ENCODE measurements at places on chromosomes 1 and 21.

DNA sequence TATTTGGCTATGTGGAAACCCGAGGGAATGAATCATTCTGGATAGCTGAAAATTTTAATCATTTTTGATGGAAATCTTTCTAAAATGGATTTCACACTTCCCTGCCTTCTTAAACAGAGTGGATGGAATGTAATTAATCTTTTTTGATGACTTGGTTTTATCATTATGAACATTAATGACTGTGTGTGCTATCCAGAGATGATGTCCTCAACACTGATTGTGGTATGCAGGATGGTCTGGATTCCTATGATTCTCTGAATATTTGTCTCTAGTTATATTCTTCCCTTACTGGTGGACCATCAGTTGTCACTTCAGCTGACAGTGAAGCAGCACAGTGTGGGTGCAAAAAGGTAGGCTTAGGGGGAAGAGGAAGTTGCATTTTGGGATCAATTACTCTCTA is 513.5 kb downstream of the LMO4 start:
- DNase-seq = no peak

DNA sequence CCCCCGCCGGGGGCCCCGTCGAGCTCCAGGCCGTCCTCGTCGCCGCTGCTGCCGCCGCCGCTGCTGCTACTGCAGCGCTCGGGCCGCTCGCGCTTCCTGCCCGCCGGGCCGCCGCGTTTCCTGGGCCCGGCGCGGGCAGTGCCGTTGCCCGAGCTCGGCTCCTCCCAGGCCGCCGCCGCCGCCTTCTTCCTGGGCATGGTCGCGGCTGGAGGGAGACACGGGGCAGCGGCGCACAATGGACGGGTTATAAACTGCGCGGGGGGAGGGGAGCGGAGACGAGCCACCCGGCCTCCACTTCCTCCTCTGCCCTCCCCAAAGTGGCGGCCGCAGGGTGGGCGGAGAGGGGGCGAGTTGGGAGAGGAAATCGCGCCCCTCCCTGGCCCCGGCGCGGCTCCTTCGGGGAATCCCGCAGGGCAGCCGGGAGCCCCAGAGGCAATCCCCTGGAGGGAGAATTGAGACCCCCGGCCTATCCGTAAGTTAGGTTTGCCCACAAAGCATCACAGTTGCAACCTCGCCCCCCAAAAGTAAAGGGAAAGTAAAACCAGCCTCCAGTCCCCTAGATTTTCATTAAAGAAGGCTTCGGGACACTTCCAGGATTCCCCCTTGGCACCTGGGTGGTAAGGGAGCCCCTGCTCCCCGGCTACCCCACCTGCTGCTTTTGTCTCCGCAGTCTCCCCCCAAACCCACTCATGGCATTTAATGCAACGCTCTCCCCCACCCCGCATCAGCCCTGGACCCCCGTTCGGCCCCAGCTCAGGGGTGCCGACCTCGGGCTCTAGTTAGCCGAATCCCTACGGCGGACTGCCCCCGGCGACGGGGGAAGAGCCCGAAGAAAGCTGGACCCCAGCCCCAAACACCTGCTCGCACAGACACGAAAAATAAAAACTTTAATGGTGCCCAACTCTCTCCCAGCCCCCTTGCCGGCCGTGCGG is 893 bp downstream of the RCC2 start:
- peak; percentile 43 for DNase-seq

- DNase-seq = no peak
Measured at GRCh38 chr1:243842978-243843511, 7.0 kb downstream of the AKT3 start.

- DNase-seq = no peak
Measured at GRCh38 chr1:7784492-7785071, 491 bp downstream of the PER3 start.

DNA sequence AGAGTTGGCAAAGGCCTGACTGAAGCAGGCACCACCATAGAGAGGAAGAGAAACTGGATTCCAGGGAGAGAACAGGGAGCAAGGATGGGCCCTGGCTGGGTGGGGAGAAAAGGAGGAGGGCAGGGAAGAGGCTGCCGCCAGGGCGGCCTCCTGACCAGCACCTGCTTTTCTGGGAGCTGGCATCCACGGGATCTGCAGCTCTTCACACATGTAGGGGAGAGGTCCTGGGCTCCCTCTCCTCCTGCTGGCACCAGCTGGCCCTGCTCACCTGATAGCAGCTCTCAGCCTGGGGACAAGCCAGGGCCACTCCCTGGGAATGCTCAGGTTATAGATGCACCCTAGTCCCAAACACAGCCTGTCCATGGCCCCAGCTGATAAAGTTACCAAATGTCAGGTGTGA is 39.9 kb downstream of the TEX35 start:
- no peak for DNase-seq

DNA sequence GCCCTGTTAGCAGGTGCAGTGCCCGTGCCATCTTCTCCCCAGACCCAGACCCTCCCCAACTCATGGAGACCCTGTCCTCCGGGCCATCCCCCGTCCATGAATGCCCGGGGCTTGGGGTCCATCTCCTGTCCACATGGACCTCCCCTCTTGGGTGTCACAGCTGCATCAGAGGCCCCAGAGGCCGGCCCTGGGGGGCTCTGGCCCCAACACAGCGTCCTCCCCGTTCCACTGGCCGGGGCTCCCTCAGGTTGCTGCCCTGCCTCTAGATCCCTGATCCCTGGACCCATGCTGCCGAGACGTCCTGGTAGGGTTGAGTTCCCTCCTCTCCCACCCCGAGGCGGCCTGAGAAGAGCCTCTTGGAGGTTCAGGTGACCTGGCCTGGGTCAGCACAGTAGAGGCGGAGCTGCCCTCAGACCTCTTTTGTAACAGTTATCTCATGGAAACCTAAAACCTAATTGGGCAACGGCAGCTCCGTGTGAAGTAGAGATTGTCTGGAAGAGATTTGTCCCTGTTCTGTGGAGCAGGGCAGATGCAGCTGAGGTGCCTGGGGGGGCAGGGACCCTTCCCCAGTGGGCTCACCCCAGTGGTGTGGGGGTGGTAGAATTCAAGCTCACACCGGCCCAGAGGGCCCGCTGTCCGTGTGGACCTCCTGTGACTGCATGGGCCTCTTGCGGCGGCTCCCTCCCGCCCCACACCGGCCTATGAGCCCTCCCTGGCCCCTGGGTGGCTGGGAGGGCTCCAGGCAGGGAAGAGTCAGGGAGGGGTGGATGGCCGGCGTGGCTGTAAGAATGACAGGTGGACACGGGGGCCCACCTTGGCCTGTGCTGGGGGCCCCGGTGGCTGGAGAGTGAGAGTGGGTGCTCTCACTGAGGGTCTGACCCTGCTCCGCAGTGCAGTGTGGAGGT is 56.1 kb downstream of the SKI start:
- no peak for DNase-seq

- no peak for DNase-seq
Measured at GRCh38 chr1:77925956-77926355, 37.5 kb downstream of the NEXN start.

- no peak for DNase-seq
Measured at GRCh38 chr1:7407544-7407895, 363.6 kb upstream of the VAMP3 start.

DNA sequence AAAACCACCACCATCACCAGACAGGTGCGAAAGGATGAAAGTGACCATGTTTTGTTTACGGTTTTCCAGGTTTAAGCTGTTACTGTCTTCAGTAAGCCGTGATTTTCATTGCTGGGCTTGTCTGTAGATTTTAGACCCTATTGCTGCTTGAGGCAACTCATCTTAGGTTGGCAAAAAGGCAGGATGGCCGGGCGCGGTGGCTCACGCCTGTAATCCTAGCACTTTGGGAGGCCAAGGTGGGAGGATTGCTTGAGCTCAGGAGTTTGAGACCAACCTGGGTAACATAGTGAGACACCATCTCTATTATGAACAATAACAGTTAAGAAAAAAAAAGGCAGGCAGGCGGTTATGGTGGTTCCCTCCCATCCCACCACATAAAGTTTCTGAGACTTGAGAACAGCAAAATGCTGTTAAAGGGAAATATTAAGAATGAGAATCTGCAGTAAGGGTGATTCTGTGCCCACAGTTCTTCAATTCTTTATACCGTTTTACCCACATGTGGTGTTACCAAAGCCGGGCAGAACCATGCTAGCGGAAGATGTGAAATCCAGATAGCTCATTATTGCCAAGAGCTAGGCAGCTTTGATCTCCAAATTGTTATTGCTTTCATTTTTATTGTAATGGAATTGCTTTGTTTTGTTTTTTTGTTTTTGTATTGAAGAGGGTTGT is 34.5 kb upstream of the TDRD10 start:
- no peak for DNase-seq

DNA sequence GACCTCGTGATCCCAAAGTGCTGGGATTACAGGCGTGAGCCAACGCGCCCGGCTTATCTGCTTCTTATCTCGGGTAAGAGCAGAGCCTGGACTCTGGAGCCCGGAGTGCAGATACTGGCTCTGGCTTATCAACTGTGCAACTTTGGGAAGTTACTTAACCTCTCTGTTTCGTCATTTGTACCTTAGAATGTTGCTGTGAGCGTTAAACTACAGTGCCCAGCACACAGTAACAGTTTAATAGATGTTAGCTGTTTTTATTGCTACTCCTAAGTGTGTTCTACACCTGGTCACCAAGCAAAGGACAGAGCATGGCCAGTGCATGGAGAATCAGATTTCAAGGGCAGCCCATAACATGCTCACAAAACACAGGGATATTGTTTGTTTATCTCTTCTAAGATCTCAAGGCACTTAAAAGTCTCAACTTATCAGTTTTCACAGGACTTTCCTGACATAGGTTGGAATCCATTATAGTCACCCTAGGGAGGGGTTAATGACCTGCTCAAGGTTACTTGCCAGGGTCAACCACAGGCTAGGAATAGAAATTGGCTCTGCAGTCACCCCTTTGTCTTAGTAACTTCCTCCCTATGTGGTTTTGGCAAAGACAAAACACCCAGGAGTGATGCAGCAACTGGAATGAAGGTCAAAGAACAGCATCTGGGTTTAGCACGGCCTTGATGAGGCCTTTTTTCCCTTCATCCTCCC is 22.5 kb upstream of the SRP9 start:
- DNase-seq = no peak

GRCh38 chr21:41216486-41216885 is 48.5 kb downstream of the BACE2 start:
- no peak for DNase-seq

- no peak for DNase-seq
Measured at GRCh38 chr1:217907504-217907903, 276.4 kb downstream of the SPATA17 start.

GRCh38 chr1:200885623-200886402 is 8.9 kb upstream of the INAVA start:
- DNase-seq = no peak

GRCh38 chr1:235450433-235450832 is 53.8 kb downstream of the B3GALNT2 start:
- no peak for DNase-seq

GRCh38 chr1:53578358-53578757 is 119.2 kb downstream of the DMRTB1 start:
- no peak for DNase-seq

GRCh38 chr1:187033693-187034390 is 205.1 kb downstream of the PLA2G4A start:
- no peak for DNase-seq

DNA sequence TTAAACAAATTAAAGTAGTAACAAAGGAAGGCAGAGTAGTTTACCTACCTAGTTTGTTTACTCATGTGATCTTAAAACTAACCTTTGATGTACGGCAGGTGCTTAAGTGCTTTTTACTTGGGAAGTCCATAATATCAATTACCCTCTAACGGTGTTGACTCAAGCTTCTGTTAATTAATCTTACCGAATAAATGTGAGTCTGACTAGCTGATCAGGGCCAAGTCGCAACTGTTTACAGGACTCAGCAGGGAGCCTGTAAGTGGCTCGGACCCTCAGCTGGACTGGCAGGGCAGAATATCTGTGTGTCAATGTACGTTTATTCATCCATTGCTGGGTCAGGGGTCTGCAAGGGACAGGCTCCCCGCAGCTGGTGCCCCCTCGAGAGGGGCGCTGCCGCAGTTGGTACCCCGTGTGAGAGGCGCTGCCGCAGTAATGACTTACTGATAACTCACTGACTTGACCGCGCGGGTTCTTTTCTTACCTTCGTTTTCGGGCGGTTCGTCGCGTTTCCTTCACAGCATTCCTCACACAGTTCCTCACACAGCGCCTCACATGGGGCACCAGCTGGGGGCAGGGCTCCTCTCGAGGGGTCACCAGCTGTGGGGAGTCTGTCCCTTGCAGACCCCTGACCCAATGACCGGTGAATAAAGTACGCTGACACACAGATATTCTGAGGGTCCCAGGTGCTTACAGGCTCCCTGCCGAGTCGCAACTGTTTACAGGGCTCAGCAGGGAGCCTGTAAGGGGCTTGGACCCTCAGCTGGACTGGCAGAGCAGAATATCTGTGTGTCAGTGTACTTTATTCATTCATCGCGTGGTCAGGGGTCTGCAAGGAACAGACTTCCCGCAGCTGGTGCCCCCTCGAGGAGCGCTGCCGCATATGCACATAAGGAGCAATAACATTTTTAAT is 3.0 kb downstream of the FMO1 start:
- DNase-seq = no peak

DNA sequence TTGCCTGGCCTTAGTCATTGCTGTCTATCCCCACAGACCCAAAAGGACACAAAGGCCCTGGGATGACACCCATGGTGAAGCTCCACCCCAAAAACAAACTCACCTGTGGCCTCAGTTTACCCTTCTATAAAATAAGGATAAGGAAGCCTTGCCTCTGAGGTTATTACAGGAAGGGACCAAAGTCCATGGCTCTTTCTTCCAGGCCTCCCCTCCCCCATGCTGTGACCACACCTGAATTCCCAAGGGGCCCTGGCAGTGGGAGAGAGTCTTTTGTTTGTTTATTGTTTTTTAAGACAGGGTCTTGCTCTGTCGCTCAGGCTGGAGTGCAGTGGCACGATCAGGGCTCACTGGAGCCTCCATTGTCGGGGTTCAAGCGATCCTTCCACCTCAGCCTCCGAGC is 10.5 kb upstream of the TNFRSF25 start:
- DNase-seq = no peak

GRCh38 chr1:56824271-56824670 is 5.1 kb upstream of the FYB2 start:
- DNase-seq = no peak

GRCh38 chr1:218636548-218636947 is 291.4 kb downstream of the TGFB2 start:
- DNase-seq = no peak

GRCh38 chr1:96360036-96360795 is 361.4 kb upstream of the PTBP2 start:
- no peak for DNase-seq

DNA sequence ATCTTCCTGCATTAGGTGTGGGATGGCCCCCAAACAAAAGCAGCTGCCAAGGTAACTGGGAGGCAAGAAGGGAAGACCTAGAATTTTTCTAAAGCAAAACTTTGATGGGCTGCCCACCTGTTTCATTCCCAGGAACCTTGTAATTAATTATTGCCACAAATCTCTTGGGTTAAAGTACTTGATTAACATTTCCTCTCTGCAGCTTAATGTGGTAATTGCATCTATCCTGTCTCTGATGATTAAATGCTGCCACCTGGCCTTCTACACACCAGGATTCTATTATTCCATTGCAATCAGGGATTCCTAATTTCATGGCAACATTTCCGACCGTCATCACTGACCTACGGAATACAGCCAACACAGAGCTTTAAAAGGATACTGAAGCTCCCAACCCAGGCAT is 68.3 kb upstream of the RC3H1 start:
- no peak for DNase-seq

- DNase-seq = no peak
Measured at GRCh38 chr1:89363638-89364536, at the start of gene GBP6. TSS of gene GBP6 (plus strand) at chr1:89364059. CDS start at chr1:89368552, 4,493 bp downstream.

All from tibial nerve (tissue), 4 donors.